ENCODE measurements at places on chromosomes 16 and 17.
A peak's percentile ranks its signal among the peaks of the same experiment; 100 is the strongest.

DNA sequence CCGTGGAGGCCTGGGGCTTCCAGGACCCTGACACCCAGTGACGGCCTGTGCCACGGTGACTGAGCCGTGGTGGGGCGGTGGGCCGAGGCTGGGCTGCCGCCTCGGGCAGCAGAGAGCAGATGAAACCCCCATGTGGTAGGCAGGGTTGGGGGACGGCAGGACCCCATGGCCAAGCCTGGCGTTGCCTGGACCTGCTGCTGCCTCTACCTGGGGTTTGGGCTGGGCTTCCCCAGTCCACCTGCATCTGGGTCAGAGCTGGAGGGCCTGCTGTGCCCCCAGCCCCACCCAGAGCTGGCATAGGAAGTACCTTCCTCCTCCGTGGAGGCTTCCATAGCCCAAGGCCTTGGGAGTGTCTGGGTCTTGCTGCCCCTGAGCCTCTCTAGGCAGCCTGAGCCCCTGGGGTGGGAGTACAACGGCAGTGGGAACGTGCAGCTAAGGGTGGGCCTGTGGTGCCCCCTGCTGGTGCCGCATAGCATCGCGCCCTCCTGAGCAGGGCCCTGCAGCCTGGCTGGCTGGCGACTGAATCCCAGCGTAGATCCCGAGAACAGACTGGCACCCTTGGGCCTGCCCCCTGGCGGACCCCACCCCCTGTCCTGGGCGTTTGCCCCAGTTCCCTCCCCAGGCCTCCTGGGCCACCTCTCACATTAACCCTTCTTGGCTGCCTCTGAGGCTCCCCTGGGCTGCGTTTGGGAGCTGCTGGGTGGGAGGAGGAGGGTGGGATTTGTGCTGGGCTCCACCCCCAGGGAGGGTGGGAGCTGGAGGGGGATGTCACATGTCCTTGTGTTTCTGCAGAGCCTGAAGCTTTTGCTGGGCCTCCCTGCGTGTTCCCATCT is 12.6 kb upstream of the ATP6V0C start:
- DNase-seq, result peak; percentile 96

DNA sequence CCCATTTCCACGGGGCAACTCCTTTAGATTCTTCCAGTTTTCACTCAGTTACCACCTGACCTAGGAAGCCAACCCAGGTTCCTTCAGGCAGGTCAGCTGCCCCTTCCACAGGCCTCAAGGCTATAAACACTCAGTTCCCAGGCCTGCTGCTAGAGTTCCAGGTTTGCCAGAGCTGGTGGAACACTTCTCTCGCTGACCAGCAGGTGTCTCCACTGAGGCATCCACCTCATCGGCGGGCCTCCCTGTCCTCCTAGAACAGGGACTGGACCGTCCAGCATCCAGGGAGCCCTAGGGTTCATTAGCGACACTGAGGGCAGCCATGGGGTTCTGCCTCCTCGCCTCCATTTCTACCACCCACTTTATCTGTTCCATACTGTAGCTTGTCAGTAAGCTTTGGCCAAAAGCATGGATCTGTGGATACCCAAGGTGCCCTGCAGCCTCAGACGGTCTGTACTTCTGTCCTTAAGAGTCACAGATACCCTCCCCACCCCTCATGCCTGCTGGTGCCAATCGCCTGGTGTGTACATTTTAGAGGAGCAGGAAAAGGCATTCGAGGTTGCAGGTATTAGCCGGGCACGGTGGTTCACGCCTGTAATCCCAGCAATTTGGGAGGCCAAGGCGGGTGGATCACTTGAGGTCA is 29.0 kb downstream of the PIMREG start:
- DNase-seq, result peak; percentile 95

DNA sequence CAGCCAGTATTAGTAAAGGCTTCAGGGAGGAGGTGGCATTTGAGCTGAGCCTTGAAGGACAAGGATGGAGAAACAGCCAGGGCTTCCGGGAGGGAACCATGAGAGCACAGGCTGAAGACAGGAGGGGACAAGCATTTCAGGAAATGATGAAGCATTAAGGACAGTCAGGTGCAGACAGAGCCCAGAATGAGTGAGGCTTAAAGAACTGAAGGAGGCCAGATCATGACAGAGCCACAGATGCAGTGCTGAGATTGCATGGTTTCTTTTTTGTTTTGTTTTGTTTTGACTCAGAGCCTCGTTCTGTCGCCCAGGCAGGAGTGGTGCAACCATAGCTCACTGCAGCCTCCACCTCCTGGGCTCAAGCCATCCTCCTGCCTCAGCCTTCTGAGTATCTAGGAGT is 211.5 kb downstream of the SOX9 start:
- DNase-seq, result no peak

GRCh38 chr17:82092094-82092586 is 5.9 kb downstream of the FASN start:
- DNase-seq, result no peak

GRCh38 chr16:80971819-80972218 is 34.9 kb downstream of the CMC2 start:
- DNase-seq, result no peak

DNA sequence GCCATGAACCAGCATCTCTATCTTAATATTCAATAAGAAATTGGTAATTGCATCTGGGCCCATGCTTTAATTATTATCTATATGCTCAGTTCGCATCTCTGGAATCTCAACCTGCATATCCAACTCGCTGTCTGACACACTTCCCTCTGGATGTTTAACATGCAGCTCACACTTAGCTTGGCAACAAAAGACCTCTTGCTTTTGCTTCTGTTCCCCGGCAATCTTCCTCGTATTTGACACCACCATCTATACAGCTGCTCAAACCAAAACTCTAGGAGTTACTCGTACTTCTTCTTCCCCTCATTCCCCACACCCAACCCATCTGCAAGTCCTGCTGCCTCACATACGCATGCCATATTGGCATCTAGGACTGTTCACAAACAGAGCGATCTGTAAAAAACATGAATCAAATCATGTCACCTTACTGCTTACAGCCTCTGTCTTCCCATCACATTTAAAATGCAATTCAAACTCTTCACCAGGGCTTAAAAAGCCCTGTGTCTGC is 300.6 kb downstream of the CEP112 start:
- no peak for DNase-seq

DNA sequence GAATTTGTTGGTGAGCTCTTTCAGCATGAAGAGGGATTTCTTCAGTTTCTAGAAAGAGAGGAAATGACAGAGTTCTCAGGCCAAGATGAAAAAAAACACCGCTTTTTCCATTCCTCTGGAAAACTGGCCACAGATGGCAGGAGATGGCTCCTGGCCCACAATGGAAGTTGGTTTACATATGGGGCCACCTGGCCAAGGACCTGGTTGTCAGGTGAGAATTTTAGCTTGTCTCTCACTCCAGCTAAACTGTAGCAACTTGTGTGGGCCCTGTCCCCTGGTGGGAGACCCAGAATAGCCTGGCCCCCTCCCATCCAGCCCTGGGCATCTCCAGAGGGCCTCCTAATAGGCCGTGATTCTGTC is 33.6 kb downstream of the LGALS9 start:
- DNase-seq, result no peak

- no peak for DNase-seq
Measured at GRCh38 chr16:54526916-54527315, 240.3 kb upstream of the IRX3 start.

GRCh38 chr17:41486809-41487530 is 2.7 kb downstream of the KRT36 start:
- DNase-seq, result peak; percentile 74

DNA sequence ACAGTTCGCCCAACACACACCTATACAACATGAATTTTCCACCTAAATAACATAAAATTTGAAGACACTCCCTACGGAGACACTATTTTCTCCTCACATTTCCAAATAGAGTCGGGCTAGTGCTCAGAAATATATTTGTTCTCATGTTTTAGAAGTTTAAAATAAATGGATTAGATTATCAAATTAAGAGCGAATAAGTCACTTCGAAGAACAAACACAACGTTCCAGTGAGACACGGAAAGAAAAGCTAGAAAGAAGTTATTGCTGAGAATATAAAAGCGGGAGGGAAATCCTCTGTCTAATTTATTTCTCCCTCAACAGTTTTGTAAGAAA is 2.0 kb upstream of the HS3ST3B1 start:
- no peak for DNase-seq

DNA sequence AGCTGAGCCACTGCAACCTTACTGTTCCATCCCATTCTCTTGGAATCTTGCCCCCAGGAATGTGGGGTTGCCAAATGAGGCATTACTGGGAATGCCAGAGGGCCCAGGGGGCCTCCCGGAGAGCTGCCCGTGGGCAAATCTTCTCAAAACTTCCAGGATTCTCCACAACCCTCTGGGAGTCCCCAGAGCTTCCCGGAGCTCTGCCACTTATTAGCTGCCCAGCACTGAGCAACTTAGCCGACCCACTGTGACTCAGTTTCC is 306.0 kb downstream of the FOXL1 start:
- peak; percentile 50 for DNase-seq

DNA sequence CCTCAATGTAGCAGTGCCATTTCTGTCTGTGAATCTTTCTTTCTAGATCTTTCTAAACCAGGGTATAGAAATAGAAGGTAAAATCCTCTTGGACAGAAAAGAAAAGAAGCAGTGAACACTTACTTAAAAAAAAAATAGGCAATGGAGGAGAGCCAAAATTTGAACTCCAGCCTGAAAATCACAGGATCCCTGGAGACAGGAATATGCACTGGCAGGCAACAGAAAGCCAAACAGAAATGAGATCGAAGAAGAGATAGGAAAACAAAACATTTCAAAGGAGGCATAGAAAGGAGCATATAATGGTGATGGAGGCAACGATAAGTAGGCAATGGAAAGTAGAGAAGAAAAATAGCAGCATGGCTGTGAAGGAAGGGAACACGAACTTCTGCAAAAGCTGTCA is 253.7 kb upstream of the HSBP1 start:
- no peak for DNase-seq

DNA sequence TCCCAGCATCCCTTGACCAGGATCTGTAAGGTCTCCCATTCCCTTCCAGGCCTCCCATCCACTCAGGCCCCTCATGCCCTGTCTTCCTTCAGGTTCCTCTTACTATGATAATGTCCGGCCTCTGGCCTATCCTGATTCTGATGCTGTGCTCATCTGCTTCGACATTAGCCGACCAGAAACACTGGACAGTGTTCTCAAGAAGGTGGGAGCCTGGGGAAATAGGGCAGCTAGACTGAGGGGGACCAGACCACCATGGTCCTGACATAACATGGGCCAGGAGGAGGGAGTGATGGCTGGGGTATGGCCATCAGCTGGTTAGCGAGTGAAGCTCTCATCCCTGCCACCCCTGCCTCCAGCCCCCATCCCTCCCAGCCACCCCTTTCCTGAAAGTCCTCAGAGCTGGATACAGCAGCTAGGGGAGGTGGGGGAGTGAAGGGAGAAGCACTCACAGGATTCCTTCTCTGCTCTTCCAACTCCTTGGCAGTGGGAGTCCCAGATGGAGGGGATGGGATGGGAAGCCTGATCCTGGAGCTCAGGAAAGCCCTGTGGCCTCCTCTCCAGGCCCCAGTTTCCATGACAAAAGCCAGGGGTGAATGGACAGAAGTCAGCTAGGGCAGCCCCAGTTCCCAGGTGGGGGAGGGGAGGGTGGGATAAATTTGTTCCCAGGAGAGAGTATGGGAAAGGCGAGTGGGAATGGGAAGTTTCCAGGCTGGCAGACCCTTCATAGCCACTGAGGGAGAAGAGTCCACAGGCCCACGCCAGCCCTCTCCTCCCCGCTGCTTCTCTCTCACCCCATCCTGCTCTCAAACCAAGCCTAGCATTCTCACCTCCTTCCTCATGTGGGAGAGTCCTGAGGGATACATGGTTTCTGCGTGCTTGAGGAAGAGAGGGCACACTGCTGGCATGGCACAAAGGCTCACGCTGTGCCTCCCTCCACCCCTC is 2.3 kb downstream of the RND2 start:
- DNase-seq, result no peak

GRCh38 chr16:88290850-88291830 is 91.6 kb upstream of the ZNF469 start:
- no peak for DNase-seq

DNA sequence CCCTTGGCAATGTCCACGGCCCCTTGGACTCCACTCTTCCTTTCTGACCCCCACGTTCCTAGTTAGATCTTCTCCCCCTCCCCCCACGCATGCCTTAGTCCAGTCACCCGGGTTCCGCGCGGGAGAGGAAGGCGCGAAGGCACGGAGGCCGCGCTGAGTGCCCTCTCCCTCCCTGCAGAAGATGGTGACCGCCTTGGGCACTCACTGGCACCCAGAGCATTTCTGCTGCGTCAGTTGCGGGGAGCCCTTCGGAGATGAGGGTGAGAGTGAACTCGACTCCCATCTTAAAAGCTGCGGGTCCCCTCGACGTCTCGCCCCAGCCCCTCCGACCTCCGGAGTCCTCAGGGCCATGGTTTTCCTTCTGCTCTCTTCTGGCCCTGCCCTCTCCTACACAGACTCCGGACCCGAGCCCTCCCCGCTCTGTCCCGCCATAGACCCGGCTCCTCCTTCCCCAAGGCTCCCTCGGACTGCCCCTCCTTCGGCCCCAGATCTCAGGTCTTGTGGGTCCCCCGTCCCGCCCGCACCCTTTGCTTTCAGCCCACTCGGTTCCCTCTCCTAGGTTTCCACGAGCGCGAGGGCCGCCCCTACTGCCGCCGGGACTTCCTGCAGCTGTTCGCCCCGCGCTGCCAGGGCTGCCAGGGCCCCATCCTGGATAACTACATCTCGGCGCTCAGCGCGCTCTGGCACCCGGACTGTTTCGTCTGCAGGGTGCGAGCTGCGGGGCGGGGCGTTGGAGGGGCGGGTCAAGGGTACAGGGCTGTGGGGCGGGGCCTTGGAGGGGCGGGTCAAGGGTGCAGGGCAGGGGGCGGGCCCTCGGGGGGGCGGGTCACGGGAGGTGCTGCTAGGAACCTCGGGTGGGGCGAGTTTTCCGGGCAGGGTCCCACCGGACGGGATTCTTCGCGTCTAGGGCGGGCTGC is 4.6 kb downstream of the TGFB1I1 start:
- DNase-seq, result no peak

DNA sequence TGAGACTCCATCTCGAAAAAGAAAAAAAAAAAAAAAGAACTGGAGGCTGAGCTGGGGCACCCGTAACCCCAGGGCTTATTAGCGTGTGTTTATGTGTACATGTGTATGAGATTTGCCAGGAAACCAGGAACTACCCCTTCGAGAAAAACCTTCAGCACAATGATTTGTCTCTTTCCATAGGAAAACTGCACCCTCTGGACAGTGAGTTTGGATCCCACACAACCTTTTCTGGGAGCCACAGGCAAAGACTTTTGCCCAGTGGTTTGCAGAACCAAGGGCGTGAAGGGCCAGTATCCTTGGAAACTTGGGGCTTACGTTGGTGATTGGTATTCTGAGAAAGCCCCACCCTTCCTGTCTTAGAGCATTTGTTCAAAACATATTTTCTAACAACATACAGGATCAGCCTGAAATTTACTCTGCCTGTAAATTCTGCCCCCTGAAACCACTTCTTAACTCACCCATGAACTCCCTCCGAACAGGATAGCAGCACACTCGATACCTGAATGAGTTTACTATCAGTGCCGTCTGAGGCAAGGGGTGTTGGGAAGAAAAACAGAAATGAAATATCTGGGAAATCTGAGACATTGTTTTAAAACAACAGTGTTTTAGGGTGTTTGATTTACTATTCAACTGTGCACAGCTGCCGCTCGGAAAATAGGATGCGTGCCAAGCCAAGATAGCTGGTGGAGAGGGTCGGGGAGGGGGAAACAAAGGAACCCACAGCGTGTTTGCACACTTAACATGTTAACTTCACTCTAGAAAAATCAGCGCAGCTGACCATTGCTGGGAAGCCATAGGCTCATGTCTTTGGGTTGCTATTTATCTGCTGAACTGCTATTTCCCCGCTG is 40.2 kb upstream of the MAF start:
- no peak for DNase-seq

- peak; percentile 14 for DNase-seq
Measured at GRCh38 chr17:30858556-30859250, 26.9 kb downstream of the ATAD5 start.

- DNase-seq, result peak; percentile 46
Measured at GRCh38 chr16:66924527-66925321, 611 bp downstream of the RRAD start.
